IPS DF 6.9 (cell line): ENCODE measurements at places on chromosomes 3 and 15.

- no peak for DNase-seq
Measured at GRCh38 chr3:15265655-15266509, 59.8 kb downstream of the CAPN7 start.

DNA sequence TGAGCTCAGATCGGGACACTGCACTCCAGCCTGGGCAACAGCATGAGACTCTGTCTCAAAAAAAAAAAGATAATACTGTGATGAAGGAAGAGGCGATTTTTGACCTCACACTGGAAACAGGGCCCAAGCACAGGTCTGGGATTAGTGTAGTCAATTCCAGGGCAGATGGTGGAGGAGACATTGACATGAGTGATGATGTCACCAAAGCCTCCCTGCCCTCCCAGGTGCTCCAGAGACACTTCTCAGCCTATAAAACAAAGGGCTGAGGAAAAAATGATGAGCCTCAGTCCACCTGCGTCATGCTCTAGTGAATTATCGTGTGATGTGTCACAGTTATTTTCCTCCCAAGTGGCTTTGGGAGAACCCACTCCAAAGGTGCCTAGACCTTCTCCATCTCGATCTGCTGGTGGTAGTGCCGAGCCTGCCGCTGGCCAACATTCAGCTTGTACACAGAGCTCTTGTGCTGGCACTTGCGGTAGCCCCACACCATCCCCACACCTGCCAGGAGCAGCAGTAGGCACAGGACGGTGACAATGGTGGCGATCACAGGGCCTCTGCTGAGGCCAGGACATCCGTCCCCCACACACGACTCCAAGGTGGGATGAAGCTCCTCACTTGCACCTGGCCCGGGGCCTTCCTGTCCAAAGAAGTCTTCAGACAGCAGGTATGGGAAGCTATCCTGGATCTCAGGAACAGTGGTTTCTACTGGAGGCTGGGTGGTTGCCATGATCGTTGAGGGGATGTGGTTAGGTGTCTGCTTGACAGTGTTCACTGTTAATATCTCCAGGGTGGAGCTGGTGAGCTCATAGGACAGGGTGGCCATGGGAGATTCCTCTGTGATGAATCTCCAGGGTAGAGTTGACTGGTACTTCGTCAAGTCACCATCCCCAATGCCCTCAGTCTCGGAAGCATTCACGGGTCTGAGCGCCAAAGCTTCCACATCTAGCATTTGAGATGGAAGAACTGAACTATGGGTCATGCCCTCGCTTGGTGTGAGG, 38.8 kb downstream of the CRTAP start:
- DNase-seq: no peak

DNA sequence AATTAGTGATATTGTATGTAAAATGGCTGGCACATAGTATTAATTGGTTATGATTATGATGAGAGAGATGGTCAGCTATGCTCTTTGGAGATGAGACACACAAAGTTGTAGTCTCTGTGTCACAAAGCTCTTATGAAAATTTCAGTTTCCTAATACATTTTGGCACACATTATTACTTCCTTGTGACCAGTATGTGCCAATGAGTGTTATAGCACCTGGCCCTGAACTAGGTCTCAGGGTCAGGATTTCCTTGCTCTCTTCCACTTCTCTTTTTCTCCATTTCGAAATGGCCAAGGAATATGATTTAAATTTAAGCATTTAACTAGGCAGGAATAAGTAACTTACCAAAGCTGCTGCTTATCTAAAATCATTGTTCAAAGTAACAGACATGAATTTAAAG, 28.0 kb downstream of the TIPARP start:
- no peak for DNase-seq

- DNase-seq: no peak
Measured at GRCh38 chr15:71049706-71050422, 65.4 kb upstream of the THSD4 start.

- DNase-seq: no peak
Measured at GRCh38 chr3:176275113-176275512, 922.2 kb downstream of the TBL1XR1 start.

- DNase-seq: no peak
Measured at GRCh38 chr3:184663756-184664155, 48.1 kb downstream of the MAGEF1 start.

DNA sequence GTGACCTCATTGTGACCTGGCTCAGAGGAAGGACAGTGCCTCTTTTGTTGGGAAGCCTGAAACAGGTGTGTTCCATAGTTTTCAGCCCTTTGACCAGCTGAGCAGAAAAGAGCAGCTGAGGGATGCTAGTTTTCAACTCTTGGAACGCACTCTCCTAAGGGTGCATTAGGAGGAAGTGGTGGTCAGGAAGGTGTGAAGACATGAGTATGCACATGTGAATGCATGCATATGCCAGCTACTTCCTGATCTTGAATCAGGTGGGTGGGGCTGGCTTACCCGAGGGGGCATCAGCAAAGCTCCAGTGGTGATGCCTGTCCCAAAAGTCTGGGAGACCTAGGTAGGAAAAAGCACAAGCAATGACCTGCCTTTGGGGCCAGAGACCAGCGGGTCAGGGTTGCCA, 23.3 kb upstream of the CEMIP start:
- no peak for DNase-seq

GRCh38 chr3:170640737-170641171, 54.9 kb upstream of the SLC7A14 start:
- no peak for DNase-seq

- no peak for DNase-seq
Measured at GRCh38 chr3:122618614-122619013, 41.2 kb downstream of the PARP15 start.

- no peak for DNase-seq
Measured at GRCh38 chr15:66278056-66278455, 15.3 kb upstream of the DIS3L start.

GRCh38 chr3:99108508-99108907, 207.0 kb upstream of the DCBLD2 start:
- no peak for DNase-seq

DNA sequence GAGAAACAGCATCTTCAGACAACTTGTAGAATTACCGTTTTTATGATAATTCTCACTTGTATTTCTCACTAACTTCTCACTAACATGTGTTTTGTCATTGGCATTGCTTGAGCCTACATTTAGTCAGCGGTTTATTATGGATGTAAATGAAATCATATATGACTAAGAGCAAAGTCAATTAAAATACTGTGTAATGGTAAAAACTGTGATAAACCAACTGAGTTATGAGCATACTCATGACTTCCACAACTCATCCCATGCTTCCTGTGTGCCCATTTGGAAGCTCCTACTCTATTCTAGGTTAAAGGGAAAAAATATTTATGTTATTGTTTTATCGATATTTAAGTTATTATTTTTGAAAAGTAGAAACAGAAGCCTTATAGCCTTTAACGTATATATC, 12.8 kb downstream of the PXK start:
- DNase-seq: no peak

DNA sequence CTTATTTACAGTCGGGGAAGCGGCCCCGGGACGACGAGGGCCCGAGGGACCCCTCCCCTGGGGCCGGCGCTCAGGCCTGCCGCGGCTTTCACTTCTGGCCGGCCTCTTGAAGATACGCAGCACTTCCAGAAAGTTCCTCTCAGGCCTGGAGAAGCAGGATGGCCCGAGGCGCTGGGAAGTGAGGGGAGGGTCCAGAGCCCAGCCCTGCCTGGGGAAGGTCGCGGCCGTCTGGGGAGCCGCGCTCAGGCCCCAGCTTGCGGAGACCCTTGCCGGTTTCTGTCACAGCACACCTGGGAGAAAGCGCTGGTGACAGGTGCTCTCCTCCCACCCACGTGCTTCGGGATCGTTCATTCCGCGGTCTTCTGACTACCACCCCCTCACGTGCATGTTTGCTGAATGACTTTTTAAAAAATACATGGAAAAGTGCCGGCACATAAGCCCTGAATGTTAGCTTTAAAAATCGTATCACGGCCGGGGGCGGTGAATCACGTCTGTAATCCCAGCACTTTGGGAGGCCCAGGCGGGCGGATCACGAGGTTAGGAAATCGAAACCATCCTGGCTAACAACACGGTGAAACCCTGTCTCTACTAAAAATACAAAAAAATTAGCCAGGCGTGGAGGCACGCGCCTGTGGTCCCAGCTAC, 727 bp upstream of the TM2D3 start:
- no peak for DNase-seq

DNA sequence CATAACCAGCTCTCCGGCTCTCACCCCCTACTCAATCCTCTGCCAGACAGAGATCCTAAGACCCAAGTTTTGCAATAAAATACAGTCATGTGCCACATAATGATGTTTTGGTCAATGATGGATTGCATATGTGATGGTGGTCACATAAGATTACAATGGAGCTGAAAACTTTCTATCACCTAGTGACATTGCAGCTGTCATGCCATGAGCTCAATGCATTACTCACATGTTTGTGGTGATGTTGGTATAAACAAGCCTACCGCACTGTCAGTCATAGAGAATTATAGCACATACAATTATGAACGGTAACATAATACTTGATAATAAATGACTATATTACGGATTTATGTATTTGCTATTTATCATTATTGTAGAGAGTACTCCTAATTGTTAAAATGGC, 26.9 kb upstream of the SAMMSON start:
- DNase-seq: no peak

- DNase-seq: no peak
Measured at GRCh38 chr15:68469162-68470048, 37.4 kb upstream of the ITGA11 start.

- DNase-seq: no peak
Measured at GRCh38 chr3:113628316-113628715, 68.1 kb downstream of the USF3 start.

GRCh38 chr15:56737791-56738190, 4.5 kb upstream of the ZNF280D start:
- no peak for DNase-seq

DNA sequence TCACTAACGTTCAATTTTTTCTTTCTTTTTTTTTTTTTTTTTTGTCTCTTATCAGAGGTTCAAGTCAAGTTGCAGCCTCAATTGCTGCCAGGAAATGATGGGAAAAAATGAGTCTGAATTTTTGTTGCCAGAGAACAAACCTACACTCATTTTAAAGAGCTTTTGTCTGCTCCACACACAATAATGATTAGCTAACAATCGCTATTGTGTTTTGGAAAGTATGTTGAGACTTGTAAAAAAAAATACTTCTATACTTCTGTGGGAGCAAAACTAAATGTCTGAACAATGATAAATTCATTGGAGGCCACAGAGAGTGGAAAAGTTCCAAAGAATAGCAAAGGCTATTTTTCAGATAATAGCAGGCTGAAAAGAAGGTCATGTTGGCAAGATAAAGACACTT, 176.3 kb upstream of the LMCD1 start:
- no peak for DNase-seq

DNA sequence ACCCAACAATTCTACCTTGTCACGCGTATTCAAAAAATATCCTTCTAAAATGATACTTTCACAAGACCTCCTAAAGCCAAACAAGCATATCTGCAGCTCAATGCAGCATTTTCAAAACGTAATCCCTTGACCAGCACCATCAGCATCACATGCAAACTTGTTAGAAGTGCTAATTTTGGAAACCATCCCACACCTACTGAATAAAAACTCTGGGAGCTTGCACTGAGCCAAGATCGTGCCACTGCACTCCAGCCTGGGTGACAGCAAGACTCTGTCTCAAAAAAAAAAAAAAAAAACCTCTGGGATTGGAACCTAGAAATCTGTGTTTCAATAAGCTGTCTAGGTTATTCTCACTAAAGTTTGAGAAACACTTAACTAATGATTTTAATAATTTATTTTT, 223.3 kb upstream of the CCDC54 start:
- no peak for DNase-seq

DNA sequence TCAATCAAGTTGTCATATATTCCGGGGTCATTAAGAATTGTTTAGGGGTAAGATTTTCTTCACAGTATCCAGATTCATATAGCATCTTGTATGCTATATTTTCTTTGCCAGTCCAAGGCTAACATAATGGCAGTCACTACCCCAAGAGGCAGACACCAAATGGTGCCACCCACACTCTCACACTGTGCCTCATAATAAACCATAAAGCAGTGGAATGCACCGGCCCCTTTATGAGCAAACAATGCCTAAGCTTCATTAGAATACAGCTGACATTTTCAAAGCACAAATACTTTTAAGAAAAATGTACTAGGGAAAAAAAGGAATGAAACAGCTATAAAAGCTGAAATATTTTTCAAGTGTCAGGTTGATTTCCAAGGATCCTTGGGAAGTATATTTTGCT, 121.6 kb downstream of the TFDP2 start:
- DNase-seq: no peak

- DNase-seq: no peak
Measured at GRCh38 chr15:58235961-58236360, 97.8 kb downstream of the AQP9 start.

DNA sequence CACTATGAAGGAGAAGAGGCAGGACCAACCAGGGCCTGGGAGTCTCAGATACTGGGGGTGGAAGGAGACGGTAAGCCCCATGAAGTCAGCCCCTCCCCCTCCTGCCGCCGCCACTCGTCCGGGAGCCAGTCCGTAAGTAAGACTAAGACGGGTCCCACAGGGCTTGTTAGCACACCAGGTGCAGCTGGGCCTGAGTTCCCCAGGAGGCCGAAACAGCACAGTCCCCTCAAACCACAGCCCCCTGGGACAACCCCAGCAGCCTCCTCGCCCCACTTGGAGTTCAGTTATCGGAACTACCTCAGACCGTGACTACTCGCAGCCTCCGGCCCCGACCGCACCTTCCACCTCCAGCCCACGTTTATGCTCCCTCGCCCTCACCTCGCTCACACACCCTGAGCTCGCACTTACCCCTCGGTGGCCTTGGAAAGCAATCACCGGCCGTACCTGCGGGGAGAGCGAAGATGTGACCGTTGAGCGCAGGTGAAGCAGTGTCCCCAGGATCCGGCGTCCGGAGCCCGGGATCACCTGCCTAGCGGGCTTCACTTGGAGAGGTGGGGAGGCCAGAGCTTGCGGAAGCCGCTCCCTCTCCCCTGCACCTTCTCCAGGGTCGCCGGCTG, 557 bp downstream of the ELL3 start:
- no peak for DNase-seq

GRCh38 chr3:27209617-27210264, 159.4 kb downstream of the NEK10 start:
- no peak for DNase-seq

DNA sequence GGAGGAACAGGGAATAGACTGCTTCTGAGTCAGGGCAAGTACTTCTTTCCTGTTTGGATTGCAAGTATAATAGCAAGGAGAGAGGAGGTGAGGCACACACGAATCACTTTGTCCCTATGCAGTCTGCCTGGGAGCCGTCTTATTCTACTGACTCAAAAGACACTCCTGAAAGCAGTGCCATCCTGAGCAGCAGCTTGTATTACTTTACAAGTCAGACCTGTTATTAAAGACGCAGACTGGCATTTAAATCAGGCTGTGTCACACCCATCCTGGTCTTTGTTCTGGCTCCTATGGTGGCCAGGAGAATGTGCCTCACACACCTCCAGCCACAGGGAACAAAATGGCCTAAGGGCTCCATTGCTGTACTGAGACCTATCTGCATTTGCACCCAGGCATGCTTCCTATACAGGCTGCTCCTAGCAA, 17.9 kb upstream of the SQOR start:
- no peak for DNase-seq

- no peak for DNase-seq
Measured at GRCh38 chr3:184639351-184639750, 72.5 kb downstream of the MAGEF1 start.
